HEK293T (cell line): ENCODE measurements at places on chromosomes 7 and 10.

DNA sequence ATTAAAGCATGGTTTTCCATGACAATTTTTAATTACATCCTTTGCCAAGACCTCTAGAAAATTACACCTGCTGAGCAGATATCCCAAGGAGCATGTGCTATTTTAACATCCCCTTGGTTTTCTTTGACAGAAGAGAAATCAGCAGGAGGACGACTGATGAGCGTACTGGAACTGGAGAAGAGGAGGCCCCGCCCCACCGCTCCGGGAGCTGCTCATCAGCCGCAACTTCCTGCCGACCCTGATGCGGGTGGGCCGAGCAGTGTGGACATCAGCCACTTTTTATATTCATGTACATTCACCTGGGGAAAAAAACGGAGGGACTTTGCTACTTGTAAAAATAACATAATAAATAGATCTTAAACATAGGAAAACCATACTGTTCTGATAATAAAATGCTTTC is 54.2 kb downstream of the CDC123 start:
- no peak for DNase-seq

DNA sequence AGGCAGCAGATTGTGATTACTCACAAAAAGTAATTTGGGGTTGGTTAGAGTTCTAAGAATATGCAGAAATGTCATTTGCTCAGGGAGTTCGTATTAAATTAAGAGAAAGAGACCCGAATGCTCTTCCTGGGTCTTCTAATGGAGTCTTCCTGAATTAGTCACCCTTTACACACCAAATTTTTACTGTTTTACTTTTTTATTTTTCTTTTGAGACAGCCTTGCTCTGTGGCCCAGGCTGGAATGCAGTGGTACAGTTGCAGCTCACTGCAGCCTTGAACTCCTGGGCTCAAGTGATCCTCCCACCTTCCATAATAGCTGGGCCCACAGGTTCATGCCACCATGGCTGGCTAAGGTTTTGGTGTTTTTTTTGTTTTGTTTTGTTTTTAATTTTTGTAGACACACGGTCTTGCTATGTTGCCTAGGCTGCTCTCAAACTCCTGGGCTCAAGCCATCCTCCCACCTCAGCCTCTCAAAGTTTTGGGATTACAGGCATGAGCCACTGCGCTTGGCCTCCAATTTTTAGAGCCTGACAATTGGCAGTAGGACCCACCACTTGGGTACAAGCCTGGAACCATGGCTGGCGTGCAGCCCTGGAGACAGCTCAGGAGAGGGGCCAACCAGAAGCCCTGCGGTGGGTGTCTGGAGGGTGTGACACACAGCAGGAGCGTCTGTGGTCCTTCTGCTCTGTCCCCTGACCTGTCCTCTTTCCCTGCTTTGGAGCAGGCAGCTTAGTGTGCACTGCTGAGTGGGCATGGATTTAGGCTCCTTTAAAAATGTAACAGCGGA is 16.4 kb upstream of the BHLHA15 start:
- no peak for DNase-seq

DNA sequence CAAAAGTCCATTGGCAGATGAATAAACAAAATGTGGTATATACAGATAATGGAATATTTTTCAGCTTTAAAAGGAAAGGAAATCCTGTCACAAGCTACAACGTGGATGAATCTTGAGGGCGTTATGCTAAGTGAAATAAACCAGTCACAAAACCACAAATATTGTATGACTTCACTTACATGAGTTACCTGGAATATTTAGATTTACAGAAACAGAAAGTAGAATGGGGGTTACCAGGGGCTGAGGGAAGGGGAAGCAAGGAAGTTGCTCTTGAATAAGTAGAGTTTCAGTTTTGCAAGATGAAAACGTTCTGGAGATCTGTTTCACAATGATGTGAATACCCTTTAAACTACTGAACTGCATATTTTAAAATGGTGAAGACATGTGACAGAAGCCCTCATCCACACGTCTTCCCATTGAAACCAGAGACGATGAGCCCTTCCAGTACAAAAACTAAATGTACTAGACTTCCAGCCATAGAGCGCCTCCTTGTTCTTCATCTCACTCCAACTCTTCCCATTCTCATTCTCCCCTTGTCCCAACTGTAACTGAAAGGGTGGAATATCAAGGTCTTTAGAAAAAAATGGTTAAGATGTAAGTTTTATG is 62.4 kb downstream of the MICU1 start:
- DNase-seq: no peak

GRCh38 chr7:100682991-100683658 is 9.6 kb downstream of the GNB2 start:
- DNase-seq: no peak

GRCh38 chr10:88116971-88117626 is 253.7 kb downstream of the PTEN start:
- no peak for DNase-seq

- DNase-seq: no peak
Observed at GRCh38 chr7:131889572-131890150, 333.2 kb upstream of the PODXL start.

DNA sequence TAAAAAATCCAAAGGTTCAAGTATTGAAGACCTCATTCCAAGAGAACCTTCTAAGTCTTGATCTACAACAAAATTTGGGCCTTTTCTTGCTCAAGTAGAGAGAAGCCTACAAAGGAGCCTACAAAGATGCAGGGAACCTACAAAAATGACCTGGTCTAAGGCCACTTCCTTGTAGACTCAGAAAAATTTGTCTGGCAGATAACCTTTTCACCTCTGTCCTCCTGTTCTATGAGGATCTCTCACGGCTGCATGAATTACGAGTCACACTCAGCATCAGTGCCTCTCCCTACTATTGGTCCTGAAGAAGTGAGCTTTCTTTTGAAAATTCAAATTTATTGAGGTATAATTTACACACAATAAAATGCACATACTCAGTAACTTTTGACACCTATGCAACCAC is 29.3 kb downstream of the CCNJ start:
- no peak for DNase-seq

GRCh38 chr7:114073701-114074100 is 154.9 kb upstream of the PPP1R3A start:
- no peak for DNase-seq

DNA sequence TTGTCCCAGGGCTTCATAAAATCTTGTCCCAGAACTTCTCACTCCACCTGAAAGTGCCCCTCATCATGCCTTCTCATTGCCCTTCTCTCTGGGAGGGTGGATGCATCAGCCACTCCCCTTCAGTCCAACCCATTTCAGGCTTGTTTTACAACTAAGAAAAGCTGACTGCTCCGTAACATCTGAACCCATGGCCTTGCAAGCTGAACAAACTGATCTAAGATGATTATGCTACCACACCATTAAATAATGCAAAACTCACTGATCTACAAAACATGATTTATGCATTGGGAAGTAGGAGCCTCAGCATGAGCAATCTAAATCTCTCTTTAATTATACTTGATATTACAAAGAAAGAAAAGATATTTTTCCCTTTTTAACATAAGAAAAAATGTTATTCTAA is 34.8 kb downstream of the TFPI2 start:
- DNase-seq: no peak
